Cerebellar nuclear complex (tissue), 1 donor: ENCODE measurements at places on chromosomes 11 and 22.
A peak's percentile ranks its signal among the peaks of the same experiment; 100 is the strongest.

- no peak for DNase-seq
Measured at GRCh38 chr11:12975195-12975594, 33.9 kb upstream of the RASSF10 start.

GRCh38 chr11:106152013-106152412 lies 74.6 kb downstream of the AASDHPPT start:
- DNase-seq: no peak

DNA sequence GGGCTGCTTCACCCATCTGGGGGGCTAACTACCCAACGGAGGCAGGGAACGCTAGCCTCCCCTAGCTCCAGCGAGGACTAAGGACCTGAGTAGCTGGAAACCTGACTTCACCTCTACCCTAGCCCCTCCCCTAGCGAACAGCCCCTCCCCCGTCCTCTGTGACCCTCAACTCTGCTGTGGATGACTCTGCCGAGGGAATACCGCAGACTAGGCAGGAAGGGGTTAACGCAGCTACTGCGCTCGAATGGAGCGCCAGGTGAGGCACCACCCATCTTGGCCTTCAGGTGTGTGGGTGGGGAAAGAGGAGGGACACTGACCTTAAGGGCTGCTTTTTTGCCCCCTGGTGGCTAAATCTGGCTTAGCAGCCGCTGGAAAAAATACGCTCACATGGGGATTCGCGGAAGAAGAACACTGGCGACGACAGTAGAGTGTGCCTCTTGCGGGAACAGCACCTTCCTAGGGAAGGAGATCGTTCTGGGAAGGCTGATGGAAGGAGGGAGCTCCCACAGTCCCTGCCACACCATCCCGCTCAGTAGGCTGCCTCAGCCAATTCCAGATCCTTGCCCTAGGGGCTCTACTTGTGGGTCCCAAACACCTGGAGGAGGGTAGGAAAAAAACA lies 4.5 kb upstream of the BCL9L start:
- no peak for DNase-seq

DNA sequence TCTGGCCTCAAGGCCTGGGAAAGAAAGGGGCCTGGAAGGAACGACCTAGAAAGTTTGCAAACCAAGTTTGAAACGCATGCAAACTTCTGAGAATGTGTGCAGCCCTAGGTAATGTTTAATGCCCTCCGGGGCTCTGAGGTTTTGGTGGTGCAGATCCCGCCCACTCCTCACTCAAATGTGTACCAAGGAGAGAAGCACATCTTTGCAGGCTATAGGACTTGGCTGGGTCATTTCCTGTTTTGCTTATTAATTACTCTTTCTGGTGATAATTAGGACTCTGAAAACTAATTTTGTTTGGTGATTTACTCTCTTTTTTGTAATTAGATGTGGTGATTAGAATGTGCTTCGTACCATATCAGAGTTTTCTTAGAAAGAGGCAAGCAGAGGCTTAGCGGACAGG lies 625.9 kb upstream of the CADM1 start:
- DNase-seq: no peak

DNA sequence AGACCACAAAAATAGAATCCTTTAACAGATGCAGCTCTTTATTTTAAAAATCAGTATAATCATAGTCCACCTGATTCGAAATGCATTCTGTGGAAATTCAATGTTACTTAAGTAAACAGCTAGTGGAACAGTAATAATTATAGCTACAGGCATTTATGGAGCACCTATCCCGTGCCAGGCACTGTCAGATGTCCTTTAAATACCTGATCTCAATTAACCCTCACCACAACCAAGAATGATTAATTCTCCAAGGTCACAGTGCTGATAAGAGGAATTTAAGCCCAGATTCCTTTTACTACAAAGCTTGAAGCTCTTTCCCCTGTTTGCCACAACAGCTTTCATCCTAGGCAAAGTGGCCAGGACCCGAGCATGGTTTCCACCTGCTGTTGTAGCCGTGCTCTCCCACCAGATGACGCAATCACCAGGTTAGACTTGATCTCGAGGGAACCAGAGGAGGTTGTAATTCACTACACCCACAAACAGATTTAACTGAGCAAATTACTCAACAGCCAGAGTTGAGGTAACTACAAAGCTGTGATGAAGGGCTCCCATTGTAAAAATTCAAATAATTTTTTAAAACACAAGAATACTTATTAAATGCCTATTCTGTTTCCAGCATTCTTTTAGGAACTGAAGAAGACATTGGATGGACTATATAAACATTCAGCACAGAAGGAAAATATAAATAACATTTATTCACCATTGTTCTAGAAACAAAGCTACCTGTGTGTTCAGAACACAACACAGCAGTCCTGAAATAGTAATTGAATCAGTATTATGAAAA lies 10.3 kb downstream of the PRDM10 start:
- peak; percentile 24 for DNase-seq

- no peak for DNase-seq
Measured at GRCh38 chr11:2653930-2654739, 45.7 kb downstream of the KCNQ1OT1 start.

DNA sequence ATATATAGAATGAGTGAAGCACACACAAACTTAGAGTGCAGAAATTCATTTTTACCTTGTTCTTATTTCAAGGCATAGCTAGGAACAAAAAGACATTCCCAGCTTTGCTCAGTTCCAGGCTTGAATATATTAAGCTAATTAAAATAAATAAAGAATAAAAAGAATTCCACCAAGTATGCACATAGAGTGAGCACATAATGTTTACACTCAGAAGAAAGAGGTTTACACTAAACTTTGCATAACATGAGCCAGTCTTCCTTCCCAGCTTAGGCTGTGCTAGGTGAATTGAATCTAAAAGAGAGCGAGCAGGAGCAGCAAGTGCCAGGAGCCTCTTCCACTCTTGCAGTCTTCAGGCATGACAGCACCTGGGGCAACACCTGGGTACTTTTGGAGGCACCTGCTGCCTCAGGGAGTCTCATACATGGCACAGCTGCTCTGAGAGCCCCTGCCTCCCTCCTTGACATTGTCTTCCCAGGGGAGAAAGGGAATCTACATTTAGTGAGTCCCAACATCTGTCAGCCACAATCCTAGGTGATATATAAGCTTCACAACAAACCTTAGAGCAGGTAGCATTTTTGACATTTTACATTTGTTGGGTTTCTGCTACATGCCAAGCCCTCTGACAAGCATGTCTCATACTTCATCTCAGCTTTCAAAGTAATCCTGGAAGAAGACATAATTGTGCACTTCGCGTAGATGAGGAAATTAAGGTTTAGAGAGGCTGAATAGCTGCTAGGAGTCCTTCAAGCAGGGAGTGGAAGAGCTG lies 732.7 kb upstream of the TENM4 start:
- DNase-seq: no peak

GRCh38 chr11:60957188-60957587 lies 5.2 kb upstream of the SLC15A3 start:
- DNase-seq: no peak

DNA sequence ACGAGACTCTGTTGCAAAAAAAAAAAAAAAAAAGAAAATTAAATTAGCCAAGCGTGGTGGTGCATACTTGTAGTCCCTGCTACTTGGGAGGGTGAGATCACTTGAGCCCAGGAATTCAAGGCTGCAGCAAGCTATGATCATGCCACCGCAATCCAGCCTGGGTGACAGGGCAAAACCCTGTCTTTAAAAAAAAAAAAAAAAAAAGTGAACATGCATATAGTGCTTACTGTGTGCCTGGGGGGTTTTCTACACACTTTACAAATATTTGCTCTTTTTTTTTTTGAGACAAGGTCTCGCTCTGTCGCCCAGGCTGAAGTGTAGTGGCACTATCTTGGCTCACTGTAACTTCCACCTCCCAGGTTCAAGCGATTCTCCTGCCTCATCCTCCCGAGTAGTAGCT lies 12.9 kb downstream of the TPST2 start:
- DNase-seq: no peak

- no peak for DNase-seq
Measured at GRCh38 chr11:30501744-30502143, 84.4 kb downstream of the MPPED2 start.

DNA sequence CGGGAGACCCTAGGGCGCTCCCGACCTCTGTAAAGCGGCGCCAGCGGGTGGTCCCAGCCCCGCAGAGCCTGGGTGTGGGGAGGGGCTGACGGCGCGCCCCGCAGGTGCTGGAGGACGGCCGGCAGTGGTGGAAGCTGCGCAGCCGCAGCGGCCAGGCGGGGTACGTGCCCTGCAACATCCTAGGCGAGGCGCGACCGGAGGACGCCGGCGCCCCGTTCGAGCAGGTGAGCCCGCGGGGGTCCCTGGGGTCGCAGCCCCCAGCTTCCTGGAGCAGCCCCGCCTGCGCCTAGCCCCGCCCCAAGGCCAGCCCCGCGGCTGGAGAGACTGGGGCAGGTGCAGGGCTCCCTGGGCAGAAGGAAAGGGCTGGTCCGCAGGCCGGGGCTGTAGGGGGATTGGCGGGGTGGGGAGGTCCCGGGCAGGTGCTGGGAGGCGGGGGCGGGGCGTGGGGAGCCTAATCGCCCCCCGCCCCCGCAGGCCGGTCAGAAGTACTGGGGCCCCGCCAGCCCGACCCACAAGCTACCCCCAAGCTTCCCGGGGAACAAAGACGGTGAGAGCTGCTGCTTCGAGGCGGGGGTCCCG lies 19.7 kb downstream of the EPS8L2 start:
- no peak for DNase-seq

GRCh38 chr11:70111269-70112016 lies 33.3 kb downstream of the ANO1 start:
- no peak for DNase-seq

DNA sequence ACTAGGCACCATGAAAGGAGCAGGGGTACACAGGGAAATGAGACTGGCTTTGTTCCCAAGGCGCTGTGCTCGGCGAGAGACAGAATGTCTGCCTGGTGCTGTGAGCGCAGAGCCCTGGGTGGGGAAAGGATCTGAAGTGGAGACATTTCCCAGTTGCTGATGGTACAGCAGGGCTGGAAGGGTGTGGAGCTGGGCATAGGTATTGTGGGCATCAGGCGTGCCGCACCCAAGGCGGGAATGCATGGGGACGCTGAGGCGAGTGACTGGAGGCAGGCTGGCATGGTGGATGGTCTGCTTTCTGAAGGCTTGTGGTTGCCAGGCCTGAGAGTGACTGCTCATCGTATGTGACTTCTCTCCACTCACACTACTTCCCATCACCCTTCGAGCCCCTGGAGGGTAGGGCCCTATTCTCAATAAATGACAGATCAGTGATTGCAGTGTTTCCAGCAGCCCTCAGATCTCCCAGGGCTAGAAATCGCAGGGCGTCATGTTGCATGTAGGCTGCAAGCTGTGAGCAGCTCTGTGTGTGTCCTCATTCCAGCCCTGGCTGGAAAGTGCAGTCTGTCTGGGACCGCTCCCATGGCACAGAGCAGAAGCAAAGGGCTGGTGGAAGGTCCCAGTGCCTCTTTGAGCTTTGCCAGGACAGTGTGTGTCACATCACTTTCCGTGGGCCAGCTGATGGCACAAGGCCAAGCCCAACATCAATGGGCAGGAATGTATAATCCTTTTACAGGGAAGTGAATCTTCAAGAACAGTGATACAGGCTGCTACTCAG lies 67.7 kb downstream of the TBC1D22A start:
- DNase-seq: no peak

DNA sequence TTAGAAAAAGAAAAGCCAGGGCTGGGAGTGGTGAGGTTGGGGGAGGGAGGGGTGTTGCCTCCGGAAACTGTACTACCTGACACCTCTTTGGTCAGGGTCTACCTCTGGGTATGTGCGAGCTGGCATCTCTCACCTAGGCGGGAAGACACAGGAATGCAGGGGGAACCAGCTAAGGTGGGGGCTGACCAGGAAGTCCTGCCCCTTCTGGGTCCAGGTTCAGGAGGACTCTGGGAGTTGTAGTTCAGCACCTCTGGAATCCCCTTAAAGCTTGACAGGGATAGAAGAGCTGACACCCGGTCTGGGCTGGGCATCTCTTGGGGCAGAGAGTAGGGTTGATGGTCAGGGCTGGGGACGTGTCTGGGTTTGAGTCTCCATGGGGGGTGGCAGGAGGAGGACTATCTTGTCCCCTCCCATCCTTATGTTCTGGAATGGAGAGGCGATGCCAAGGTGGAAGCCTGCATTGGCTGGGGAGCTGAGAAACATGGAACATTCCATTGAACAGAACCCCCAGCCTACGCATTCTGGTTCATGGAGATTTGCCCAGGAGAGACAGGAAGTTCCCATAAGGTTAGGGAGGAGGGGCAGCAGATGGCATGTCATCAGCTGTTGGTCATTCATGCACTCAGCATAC lies 2.1 kb upstream of the KIAA1671 start:
- DNase-seq: no peak

GRCh38 chr11:72965672-72966071 lies 151.5 kb downstream of the ATG16L2 start:
- DNase-seq: no peak

GRCh38 chr11:130471731-130472433 lies 23.4 kb downstream of the ADAMTS15 start:
- no peak for DNase-seq

DNA sequence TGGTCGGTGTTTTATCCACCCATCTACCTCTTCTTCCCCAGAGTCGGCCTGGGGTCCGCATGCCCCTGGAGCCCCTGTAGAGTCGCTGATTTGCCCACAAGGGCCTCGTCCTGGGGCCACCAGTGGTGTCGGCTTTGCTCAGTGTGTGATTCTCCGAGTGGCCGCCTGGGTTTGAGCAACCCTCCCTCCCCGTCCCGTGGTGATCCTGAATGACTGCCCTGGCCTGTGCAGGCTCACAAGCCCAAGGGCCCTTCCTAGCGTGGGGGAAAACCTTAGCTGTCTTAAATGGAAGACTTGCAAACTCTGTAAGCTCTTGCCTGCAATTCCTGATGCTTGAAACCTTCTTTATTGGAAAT lies 128.3 kb downstream of the OSBP2 start:
- no peak for DNase-seq

GRCh38 chr11:85893395-85893794 lies 38.2 kb downstream of the CCDC83 start:
- DNase-seq: no peak

- DNase-seq: no peak
Measured at GRCh38 chr11:64396079-64396591, 37.2 kb downstream of the RPS6KA4 start.

GRCh38 chr22:41469218-41469851 lies 418 bp downstream of the ACO2 start:
- no peak for DNase-seq
